ENCODE measurements at places on chromosomes 5 and 9.

GRCh38 chr5:163498886-163499285, 6.5 kb upstream of the MAT2B start:
- DNase-seq = no peak

DNA sequence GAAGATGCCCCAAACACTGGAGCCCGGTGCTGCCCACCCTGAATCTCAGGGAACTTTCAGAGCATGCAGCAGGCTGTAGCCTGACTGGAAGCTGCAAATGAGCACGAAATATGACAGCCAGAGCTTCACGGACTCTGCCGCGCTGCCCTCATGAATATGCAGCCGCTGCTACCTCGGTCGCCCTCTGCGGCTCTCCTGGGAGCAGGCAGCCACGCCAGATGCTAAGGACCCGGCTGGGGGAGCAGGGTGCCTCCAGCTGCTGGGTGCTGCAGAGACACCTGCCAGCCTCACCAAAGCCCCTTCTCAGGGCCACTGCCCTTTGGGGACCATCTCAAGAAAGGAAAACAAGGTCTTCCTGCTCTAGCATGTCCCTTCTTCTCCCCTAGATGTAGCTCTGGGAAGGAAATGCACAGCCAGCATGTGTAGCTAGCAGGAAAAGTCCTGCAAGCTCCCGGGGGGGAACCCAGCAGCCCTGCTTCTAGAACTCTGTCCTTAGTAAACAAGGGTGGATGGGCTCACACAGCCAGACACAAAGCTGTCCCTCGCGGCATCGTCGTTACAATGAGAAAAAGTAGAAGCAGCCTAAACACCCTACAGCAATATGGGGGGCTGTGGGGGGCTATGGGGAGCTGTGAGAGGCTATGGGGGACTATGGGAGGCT, 56.8 kb upstream of the OLFM1 start:
- peak; percentile 8 for DNase-seq

GRCh38 chr5:168165221-168165914, 126.1 kb upstream of the WWC1 start:
- DNase-seq = peak; percentile 48

- no peak for DNase-seq
Measured at GRCh38 chr5:112381521-112381920, 37.6 kb downstream of the EPB41L4A start.

DNA sequence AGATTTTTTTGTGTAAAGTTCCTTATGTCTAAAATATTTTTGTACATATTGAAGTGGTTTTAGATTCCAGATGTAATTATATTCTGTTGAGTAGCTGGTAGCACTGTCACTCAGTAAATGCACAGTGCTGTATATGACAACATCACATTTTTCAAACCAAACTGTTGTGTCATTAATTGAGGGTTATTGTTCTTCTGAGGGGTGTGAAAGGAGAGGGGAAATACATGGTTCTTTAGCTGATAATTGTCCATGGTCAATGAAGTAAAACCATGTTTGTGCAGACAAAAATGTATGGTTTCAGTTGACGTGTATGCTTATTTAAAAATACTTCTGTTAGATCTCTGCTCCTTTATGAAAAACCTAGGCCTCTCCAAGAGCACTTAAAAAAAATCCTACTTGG, 3.3 kb downstream of the ZNF462 start:
- no peak for DNase-seq

GRCh38 chr9:105390871-105391270, 57.0 kb upstream of the FSD1L start:
- no peak for DNase-seq

DNA sequence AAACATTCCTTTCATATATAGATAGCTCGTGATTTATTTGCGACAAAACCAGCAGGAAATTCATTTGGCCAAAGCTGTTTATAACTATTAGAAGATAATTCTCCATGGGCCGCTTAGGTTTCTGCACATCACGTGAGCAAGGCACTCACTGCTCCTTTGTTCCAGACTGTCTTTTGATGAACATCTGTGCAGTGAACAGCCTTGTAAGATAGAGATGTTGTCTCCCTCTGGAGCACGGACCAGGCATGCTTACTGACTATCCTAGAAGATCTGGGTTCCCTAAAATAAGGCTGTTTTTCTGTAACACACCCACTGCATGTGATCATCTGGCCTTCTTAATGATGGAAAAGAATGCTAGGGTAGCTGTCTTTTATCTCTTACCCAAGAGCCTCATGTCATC, 30.9 kb downstream of the YIPF5 start:
- no peak for DNase-seq

DNA sequence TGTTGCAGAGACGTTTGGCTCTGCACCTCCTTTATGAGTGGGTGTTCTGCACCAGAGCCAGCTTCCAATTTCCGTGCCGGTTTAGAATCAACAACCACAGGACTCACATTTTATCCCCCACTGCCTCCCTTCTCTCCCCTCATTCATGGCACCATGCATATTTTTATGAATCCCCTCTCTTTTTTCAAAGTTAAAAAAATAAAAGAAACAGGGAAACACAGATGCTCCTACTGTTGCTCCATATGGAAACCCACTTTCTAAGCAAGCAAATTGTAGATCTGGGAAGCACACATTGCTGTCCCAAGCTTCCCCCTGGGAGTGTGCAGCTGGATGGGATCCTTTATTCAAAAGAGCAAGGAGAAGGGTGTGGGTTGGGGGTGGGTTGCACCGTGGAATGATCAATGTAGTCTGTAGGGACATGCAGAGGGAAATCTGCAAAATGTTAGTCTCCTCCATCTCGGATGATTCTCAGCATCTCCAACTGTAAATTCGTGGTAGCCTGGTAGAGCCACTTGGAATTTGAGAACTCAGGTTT, 410.0 kb upstream of the ADAMTSL1 start:
- DNase-seq = no peak
